ENCODE measurements at places on chromosomes 13 and 19.
A peak's percentile ranks its signal among the peaks of the same experiment; 100 is the strongest.

DNA sequence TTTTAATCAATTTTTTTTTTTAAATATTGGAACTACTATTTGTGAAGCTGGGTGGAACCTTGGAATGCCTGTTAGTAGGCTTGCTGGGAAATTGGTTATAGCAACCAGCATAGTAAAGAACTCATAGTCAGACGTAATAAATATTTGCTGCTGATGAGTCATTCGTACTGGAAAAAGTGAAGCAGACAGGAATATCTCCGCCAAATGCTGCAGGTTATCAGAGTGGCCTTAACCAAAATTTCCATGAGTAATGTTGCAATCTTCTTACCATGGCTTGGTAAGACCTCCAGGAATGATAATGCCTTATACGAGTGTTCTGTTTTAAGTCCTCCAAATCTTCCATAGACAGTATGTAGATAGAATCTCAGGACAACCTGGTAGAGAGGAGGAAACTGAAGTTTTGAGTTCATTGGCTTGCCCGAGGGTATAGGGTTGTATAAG, 34.2 kb downstream of the MBNL2 start:
- peak; percentile 58 for ATAC-seq

DNA sequence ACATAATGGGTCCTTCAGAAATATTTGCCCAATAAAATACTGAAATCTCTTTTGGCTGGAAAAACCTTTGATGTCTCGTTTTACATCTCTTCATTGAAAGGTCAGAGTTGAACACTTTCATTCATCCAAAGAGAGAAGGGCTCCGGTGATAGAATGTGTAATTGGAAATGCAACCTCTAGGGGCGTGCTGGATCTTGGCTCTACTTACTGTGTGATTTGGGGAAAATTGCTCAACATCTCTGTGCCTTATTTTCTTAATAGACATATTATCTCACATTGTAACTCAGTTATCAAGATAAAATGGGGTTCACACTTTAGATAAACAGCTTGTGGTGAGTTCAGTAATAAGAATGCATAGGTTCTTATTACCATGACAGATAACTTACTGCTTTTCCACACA, 1444.1 kb downstream of the SLITRK5 start:
- no peak for ATAC-seq

- ATAC-seq, result no peak
These were observed 22.2 kb downstream of the GPR42 start for GRCh38 chr19:35392742-35393715.

DNA sequence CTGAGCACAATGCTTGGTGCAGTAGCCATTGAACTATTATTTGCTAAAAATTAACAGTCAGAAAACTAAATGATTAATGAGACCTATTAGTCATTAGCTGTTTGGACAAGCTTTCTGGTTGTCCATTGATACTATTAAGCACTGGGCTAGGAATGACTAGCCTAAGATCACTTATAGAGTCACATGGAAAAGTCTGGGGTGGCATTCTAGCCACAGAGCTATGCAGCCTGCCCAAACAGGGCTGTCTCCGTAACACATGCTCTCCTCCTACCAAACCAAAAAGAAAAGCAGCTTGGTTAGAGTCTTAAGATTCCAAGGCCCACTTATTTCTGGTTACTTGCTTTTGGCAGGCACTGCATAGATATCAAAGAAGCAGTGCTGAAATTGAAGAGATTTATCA, 193.5 kb upstream of the NBEA start:
- no peak for ATAC-seq

- no peak for ATAC-seq
These were observed 111.0 kb upstream of the KL start for GRCh38 chr13:32905063-32905863.

- ATAC-seq, result no peak
These were observed 8.8 kb downstream of the GIPR start for GRCh38 chr19:45676851-45677263.

GRCh38 chr13:111584101-111584672, 263.7 kb downstream of the TEX29 start:
- ATAC-seq, result no peak

GRCh38 chr13:91189506-91189905, 158.0 kb upstream of the MIR17HG start:
- no peak for ATAC-seq

GRCh38 chr13:110387451-110388107, 80.5 kb downstream of the COL4A2 start:
- peak; percentile 82 for ATAC-seq

DNA sequence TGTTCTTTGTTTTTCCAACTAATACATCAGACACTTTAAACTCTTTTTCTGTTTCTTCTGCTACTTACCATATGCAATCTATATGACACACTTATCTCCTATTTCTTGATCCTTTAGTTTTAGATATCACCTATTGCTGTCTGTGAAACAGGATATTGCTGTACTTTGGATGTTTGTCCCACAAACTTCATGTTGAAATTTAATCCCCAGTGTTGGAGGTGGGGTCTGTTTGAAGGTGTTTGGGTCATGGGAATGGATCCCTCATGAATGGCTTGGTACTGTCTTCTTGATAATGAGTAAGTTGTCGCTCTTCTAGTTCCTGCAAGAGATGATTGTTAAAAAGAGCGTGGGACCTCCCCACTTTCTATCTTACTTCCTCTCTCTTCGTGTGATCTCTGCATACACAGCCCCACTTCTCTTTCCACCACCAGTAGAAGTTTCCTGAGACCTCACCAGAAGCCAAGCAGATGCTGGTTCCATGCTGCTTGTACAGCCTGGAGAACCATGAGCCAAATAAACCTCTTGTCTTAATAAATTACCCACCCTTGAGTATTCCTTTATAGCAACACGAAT, 244.2 kb downstream of the NHLRC3 start:
- no peak for ATAC-seq

DNA sequence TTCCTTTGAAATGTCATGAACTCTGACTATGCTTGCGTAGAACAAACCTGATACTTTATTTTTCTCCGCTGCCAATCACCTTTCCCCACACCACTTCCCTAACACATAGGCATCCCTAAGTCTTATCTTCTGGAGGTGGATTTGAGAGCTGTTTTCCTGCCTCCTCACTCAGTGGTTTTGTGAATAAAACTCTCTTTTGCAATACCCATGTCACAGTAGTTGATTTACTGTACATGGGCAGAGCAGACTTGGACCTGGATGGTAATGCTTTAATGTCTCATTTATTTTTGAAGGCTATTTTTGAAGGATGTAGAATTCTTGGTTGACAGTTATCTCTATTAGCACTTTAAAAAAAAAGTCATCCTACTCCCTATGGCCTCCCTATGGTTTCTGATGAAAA, 881.8 kb downstream of the SLITRK5 start:
- ATAC-seq, result no peak

- ATAC-seq, result no peak
These were observed 45.9 kb downstream of the PCDH9 start for GRCh38 chr13:67184247-67184646.

- peak; percentile 46 for ATAC-seq
These were observed 23.5 kb upstream of the DCLK1 start for GRCh38 chr13:36154567-36155291.

- ATAC-seq, result no peak
These were observed 99.4 kb upstream of the FNDC3A start for GRCh38 chr13:48876289-48876688.

- no peak for ATAC-seq
These were observed 1.8 kb upstream of the ICAM4 start for GRCh38 chr19:10284960-10285278.

DNA sequence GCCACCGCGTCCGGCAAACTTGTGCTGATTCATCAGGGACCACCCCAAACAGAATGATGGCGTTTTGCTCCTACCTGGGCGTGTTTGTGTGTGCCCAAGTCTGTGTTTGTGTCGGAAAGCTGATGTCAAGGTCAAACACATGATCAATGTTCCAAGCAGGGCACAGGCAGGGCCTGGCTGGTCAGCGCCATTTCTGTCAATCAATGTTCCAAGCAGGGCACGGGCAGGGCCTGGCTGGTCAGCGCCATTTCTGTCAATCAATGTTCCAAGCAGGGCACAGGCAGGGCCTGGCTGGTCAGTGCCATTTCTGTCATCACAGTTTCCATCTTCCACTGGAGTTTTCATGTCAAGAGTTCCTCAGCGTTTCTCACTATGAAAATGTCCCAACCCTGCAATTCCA, 14.9 kb upstream of the GRTP1 start:
- no peak for ATAC-seq

DNA sequence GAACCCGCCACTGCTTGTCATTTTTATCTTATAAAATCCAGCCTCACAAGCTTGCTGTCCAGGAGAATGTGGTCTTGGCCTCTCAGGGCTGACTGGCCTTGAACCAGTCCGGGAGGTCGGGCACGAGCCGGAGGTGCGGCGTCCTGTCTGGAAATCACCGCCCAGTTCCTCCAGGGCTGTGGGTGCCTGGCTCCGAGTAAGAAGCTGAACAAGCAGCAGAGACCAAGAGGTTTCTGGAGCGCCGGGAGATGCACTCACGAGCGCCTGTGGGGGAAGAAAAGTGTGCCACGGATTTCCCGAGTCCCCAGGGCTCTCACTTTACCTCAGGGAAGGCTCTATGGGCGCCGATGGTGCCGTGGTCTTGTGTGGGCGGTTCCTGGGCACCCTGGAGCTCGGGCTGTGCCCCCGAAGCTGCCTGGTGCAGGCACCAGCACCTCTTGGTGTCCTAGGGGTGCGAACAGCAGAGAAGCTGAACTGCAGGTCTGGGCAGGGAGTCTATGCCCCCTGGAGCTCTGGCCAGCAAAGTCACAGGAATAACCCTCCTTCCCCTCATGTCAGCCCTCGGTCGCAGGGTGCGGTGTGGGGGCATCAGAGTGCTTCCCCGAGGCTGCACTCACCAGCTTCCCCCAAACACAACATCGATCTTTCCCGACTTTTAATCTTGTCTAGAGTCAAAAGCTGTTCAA, 50.0 kb downstream of the GAS6 start:
- no peak for ATAC-seq

DNA sequence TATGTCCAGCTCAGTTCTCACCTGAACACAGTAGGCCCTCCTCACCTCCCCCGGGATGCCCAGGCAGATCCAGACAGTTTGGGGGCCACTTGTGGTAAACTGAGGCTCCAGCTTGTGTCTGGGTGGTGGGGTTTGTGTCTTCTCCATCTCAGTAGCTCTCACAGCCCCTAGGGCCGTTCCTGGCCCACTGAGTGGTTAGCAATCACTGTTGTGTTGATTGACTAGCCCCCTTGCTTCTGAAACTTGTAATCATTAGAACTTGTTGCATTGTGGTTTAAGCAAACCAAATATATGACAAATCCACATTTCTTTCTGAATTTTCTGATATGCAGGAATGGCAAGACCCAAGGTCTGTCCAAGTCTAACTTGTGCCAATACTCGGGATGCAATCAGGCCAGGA, 13.9 kb upstream of the ZNF536 start:
- no peak for ATAC-seq

GRCh38 chr13:24161010-24161775, 673 bp downstream of the SPATA13 start:
- peak; percentile 36 for ATAC-seq

- ATAC-seq, result no peak
These were observed 15.5 kb downstream of the UPF3A start for GRCh38 chr13:114296902-114297301.

GRCh38 chr13:51628059-51628852, 44.0 kb downstream of the WDFY2 start:
- ATAC-seq, result no peak

- ATAC-seq, result no peak
These were observed 4.9 kb upstream of the POU4F1 start for GRCh38 chr13:78608252-78608687.
